ENCODE measurements at places on chromosomes 4 and X. TPM values are rescaled to one million over a fixed set of nuclear protein-coding genes. Genes with fewer than 3 reads are reported as not detected.

The DNAAF6 gene
- not detected for total RNA-seq

The BGN gene
- 392 TPM for total RNA-seq

DNA sequence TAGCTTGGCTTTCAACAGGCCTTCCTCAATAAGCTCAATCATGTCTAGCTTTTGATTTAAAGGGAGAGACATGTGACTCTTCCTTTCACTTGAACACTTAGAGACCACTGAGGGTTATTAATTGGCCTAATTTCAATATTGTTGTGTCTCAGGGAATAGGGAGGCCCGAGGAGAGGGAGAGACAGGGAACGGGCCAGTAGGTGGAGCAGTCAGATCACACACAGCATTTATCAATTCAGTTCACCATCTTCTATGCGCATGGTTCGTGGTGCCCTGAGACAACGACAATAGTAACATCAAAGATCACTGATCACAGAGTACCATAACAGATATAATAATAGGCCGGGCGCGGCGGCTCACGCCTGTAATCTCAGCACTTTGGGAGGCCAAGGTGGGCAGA is 17.8 kb downstream of the ZNF81 start:
- DNase-seq: no peak

DNA sequence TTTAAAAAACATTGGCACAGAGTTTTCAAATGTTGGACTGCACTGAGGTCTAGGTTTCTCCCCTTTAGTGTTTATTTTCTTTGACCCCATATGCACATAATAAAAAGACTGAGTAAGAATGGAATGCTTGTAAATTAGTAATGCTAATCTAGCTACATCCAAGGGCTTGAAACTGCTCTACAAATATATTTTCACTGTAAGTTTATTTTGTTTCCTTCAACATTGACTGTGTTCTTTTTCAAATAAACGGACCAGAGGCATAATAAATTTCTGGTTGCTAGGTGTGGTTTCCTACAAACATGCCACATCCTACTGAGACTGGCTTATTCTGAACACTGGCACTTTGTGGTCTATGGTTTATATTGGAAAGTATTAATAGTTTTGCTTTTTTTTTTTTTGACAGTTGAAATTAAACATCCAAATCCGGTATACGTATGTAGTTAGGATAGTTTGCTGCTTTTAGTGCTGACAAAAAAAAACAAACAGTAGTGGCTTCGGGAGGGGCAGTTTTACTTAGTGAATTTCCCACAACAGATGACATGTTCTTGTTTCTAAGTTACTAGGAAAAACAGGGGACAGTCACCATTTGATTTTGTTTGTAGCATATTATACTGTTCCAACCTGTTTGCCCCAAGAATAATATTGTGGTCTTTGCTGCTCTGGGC is 13.2 kb downstream of the CA5B start:
- no peak for DNase-seq

DNA sequence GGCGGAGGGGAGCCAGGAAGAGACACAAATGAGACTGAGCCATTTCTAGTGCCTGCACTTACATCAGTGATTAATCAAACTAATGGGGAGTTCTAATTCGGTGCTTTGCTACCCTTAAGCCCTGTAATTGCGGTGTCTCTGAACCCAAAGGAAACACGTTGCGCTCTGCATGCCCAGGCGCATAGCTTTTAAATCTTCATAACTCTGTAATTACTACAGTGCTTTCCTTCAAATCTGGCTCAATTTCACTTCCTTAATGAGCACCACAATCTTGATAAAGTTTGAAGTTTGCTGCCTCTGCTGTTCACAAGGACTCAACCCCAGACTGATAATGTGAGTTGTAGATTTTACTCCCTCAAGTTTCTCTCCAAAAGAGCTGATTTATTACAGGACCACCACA is 5.7 kb upstream of the NHS start:
- DNase-seq: no peak

Data from posterior vena cava (tissue), 2 donors.